ENCODE measurements at places on chromosomes 3 and 15.

DNA sequence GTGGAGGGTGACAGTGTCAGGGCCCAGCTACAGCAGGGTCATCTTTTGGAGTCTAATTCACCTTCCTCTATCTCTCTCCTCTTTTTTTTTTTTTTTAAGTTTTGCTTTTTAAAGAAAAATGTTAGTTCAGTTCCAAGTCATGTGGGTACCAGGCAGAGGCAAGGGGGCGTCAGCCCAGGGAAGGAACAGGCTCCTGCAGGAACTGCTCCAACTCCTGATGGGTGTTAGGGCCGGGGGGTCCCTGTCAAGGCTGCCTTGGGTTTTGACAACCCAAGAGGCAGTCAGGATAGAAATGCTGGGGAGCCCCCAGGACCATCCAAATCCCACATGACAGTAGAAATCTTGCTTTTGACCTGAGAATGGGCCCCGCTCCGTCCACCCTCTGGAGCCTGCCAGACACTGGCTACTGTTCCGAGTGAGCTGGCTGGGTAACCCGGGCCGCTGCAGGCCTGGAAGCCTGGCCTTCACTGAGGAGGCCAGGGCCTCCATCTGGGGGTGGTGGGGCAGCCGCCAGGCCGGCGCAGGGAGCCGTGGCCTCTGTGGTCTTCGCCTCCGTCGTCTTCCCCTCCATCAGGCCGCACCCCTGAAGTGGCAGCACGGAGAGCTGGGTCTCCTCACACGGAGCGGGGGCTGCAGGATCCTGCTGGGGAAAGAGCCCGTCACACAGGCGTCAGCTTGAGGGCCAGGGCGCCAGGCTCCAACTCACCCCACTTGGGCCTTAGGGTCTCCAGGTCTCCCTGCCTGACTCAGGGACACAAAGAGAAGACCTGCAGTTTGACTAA lies 24.2 kb downstream of the RNU5B-1 start:
- no peak for DNase-seq

DNA sequence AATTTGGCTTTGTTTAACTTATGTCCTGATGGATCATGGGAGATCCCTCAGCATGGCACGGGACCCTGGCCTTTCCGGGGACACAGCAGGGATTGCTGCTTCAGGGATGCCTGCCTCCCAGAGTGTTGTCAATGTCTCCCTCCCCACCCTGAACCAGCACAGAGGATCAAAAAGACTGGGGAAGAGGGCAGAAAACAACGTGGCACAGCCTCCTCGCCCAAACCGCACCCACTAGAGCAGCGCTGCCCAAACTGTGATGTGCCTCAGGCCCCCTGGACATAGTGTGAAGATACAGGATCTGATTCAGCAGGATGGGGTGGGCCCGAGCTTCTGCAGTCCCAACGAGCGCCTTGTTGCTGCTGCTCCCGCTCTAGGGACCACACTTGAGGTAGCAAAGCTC lies 34.5 kb downstream of the SLC6A20 start:
- DNase-seq, result no peak

DNA sequence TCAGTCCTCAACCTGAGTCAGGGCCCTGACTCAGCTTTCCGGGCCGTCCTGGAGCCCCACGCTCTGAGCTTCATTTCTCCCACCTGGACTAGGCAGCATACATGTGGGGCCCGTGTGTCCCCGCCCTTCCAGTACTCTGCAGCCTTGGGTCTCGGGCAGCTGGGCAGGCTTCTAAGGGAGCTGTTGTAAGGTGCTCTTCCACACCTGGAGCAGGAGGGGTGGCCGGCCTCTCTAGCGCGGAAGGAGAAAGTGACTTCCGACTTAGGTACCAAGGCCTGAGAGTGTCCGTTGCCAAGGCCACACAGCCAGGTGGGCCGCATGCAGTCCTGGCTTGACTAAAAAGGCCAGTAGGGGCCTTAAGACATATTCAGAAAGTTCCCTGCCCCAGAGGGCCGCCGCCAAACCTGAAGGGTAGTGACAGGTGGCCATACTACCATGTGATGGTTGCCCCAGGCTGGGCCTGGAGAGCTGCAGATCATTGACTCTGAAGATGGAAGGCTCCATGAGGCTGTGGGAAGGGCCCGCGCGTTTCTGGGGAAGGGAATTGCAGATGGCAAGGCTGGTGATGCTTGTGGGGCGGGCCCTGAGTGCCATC lies 9.4 kb upstream of the SEMA3B start:
- DNase-seq, result no peak

DNA sequence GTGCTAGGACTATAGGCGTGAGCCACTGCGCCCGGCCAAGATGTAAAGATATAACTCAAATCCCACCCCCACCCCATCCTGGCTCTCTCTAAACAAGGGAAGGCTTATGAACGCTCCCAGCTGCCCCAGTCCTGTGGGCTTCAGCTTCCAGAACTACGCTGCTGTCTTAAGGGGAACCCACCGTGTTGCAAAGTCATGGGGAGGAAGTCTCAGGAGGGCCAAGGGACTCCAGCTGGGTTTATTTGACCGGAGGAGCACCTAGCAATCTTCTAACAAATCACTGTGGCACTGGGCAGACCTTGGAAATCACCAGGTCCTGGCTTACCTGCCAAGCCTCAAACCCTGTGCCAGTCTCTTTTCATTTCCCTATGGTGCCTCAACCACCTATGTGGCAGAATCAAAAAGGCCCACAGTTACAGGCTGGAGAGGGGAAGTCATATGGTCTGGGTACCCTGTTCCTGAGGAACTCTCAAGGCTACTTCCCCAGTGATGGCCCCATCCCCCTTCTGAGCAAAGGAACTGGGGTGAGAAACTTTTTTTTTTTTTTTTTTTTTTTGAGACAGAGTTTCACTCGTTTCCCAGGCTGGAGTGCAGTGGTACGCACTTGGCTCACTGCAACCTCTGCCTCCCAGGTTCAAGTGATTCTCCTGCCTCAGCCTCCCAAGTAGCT lies 83.4 kb downstream of the RBPMS2 start:
- no peak for DNase-seq

GRCh38 chr3:27779176-27779575 lies 57.1 kb upstream of the EOMES start:
- no peak for DNase-seq

GRCh38 chr3:96491868-96492267 lies 322.5 kb upstream of the EPHA6 start:
- no peak for DNase-seq

GRCh38 chr15:46266661-46267060 lies 631.8 kb downstream of the SQOR start:
- no peak for DNase-seq

DNA sequence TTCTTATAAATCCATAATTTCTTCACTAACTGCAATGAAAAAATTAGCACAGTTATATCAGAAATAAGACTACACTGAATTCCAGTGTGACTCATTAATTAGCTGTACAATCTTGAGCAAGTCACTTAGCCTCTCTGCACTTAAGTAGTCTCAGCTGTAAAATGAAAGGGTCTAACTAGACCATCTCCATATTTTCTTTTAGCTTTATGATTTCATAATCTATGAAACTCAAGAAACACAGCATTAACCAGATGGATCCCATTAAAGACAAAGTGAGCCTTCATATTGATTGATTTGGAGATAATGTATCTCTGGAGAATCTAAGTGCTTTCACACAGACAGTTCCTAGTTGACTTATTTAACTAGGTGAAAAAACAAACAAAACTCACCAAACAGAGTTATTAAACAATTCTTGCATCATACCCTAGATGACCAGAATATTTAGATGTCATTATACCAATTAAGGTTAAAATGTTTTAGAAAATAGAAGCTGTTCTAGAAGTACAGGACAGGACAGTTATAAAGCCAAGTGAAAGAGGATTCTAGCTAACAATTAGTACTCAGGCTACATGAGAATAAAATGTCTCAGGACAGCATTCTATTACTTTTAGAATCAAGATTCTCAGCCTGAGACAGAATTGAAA lies 11.2 kb downstream of the CSNK1G1 start:
- no peak for DNase-seq

GRCh38 chr3:116473602-116474001 lies 28.3 kb upstream of the LSAMP start:
- no peak for DNase-seq

DNA sequence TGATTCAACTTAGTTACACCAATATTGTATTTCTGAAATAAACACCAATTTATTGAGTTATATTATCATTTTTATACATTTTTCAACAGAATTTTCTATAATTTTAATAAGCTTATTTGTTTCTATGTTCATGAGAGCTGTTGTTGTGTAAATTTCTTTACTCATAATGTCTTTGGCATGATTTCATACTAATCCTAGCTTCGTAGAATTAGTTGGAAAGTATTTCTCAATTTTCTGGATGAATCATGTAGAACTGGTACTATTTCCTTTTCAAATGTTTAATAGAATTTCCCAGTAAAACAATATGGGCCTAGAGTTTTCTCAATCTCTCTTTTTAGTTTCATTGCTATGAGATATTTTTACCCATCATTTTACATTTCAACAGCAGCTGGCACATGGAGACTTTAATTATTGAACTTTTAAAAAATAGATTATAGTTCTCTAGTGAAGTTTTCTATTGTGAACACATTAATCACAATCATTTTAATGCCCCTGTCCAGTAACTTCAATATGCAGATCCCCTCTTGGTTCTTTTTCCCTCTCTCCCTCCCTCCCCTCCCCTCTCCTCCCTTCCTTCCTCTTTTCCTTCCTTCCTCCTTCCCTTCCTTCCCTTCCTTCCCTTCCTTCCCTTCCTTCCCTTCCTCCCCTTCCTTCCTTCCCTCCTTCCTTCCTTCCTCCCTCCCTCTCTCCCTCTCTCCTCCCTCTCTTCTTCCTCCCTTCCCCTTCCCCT lies 1357.1 kb downstream of the ZPLD1 start:
- DNase-seq, result no peak

GRCh38 chr3:41328926-41329325 lies 129.6 kb downstream of the CTNNB1 start:
- no peak for DNase-seq

GRCh38 chr15:84818261-84819131 lies 1.3 kb downstream of the ALPK3 start:
- no peak for DNase-seq
